Activated naive CD8-positive, alpha-beta T cell treated with anti-CD3 and anti-CD28 coated beads, Interleukin-2, amount 10 ng/mL, durations not matched to agents 7 days and 5 days (primary cell): ENCODE measurements at places on chromosomes 13 and 19. TPM values are rescaled to one million over a fixed set of nuclear protein-coding genes. Genes with fewer than 3 reads are reported as not detected.

DNA sequence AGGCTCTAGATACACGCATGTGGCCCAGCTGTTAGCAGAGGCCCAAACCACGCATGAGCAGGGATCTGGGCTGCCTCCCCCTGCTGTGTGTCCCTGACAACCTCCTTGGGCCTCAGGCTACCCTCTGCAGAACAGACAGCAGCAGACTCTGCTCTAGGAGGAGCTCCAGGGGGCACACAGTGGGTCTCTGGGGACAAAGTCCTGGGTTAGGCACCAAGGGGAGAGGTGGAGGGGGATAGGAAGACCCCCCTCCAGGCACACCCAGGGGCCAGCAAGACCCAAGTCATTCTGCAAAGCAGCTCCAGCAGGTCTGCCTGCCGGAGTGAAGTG lies 8.0 kb downstream of the TINCR start:
- no peak for DNase-seq

DNA sequence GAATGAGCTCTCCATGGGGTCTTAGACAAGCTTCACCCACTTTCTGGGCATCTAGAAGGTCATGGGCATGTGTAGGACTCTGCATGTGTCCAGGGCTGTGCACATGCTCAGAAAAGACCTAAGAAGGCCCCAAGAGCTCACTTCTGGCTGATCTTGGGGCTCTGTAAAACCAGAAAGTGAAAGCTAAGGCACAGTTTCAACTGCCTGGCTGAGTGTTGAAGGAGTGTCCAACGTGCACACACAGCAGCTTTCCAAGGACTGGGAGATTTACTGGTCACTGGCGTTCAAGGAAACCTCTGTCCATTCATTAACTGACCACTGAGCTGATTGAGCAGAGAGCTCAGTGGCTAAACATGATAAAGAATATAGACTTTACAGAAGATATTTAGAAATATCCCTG lies 137.9 kb downstream of the KATNAL1 start:
- no peak for DNase-seq

DNA sequence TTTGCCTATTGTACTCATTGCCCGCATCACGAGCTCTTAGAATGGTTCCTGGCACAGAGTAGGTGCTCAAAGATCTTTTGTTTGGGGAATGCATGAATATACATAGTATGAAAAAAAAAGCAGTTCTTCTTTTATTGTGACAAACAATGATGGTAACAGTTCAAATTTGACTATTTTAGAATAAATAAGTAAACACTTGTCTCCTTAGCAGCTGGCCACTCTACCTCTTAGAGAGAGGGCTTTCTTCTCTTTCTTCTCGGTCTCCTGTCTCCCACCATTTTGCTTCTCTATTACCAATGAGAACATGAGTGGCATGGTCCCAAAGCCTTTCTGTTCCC lies 639 bp upstream of the SLAIN1 start:
- DNase-seq = no peak

DNA sequence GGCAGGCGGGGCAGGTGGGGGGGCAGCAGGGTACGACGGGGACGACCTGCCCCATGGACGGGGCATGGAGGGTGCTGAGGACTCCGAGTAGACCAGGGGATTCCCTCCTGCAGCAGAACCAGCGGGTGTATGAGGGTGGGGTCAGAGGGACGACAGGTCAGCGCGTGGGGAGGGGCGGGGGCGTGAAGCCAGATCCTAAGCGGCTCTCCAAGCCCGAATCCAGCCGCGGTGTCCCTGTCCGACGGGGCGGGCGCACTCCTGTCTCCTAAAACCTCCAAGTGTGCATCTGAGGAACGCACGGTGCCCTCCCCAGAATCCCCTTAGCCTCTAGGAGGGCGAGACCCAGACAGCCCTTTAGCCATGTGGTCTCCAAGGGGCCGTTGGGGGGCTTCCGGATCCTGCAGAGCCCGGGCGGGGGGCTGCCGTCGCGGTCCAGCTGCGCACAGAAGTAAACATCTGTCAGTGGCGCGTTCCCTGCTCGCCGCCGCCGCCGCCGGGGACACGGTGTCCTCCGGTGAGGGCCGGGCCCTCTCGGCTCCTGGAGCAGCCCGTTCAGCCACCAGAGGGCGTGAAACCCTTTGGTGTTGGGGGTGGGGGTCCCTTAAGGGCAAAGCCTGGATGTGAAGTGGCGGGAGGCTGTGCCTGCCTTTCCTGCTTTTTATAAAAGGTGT lies 730 bp downstream of the NRTN start:
- peak; percentile 71 for DNase-seq

The ZNF506 gene
- total RNA-seq = 39.4 TPM

DNA sequence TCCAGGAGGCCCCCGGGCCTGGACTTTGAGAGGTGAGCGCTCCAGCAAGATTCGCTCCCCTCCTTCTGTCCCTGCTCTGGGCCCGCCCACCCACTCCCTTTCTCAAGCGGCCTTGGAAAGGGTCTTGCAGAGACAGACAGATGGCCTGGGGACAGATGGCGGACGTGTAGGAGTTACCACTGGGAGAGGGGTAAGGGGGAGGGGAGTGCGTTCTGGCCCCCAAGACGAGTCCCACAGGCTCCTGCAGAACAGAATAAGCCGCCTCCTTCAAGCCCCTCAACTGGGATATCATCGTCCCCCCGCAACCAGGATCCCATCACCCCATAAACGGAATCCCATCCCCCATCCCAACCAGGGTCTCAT lies 3.6 kb upstream of the TNFAIP8L1 start:
- DNase-seq = no peak

GRCh38 chr19:49167857-49168409 lies 10.3 kb downstream of the TRPM4 start:
- DNase-seq = no peak
